CD4-positive, alpha-beta memory T cell (primary cell): ENCODE measurements at places on chromosomes 4 and X. TPM values are rescaled to one million over a fixed set of nuclear protein-coding genes. Genes with fewer than 3 reads are reported as not detected.

DTHD1 gene
- total RNA-seq, result 1.4 TPM

AFF2 gene
- 1.0 TPM for total RNA-seq

CLIC2 gene
- total RNA-seq, result 0.28 TPM

GRIA3 gene
- total RNA-seq, result not detected

MND1 gene
- total RNA-seq, result not detected

PCDH18 gene
- 0.20 TPM for total RNA-seq

AREG gene
- total RNA-seq, result 0.44 TPM

SLC26A1 gene
- total RNA-seq, result 0.55 TPM

SPANXD gene
- not detected for total RNA-seq

FAT1 gene
- not detected for total RNA-seq

DNA sequence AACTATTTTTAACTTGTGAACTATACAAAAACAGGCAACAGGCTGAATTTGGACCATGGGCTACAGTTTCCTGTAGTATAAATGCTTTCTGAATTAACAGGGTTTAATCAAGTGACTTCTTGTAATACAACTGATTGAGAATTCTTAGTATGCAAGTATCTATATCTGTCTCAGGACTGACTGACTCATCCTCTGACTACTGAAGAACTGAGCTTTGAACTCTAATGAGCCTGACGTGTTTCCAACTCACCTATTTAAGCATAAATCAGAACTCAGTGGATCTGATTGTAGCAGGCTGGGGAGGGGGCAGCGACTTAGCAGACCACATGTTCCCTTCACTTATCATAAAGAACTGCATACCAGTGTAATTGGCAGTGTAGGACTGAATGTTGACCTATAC lies 7.8 kb downstream of the SPATA4 start:
- DNase-seq, result no peak

GRCh38 chrX:68988865-68989264 lies 160.0 kb downstream of the EFNB1 start:
- DNase-seq, result no peak

DNA sequence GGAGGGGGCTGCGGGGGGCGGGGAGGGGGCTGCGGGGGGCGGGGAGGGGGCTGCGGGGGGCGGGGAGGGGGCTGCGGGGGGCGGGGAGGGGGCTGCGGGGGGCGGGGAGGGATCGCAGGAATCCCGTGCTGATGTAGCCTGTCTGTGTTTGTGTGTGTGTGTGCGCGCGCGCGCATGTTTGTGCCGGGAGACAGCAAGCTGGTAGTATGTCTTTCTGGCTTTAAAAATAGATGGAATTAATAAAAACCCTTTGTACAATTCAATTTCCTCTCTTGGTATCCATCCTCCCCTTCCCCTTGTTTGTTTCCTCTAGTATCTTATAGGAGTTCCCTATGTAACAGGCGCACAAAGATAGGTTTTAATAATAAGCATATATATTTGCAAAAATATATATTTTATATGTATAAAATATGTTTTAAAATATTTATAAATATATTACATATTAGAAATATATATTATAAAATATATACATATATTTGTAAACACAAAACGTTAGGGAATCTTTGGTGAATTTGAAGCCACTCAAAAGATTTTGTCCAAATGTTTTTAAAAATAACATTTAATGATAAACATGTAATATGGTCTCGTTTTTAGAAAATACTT lies 782 bp downstream of the ARHGAP24 start:
- DNase-seq, result no peak

- DNase-seq, result no peak
These were observed 147.0 kb downstream of the PACRGL start for GRCh38 chr4:20847124-20847747.

- DNase-seq, result no peak
These were observed 494.9 kb downstream of the GALNTL6 start for GRCh38 chr4:172308078-172308477.

DNA sequence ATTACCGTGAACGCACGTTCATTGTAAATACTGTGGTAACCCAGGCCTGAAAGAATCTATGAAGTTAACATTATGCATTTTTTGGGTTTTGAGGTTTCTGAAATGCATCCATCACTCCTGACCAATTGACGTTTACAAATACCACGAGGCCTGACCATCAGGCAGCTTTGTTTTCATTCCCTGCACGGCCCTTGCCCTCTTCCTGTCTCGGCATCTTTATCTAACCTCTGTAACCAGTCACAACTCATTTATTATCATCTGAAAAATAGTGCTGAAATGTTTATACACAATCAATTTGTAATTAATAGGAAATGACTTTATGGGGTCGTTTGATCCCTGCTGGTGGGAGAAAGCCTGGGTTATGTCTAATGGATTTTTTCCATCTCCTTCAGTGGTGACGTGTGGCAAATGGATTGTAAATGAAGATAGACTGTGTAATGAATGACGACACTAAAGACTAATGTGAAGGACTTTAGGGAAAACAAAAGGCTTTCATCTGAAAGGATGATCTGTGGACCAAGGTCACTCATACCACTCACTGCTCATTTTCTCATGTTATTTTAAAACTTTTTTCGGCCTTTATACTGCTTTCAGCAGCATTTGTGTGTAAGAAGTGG lies 102.7 kb upstream of the SORBS2 start:
- no peak for DNase-seq

GRCh38 chrX:13158911-13159310 lies 114.5 kb upstream of the FAM9C start:
- DNase-seq, result no peak

DNA sequence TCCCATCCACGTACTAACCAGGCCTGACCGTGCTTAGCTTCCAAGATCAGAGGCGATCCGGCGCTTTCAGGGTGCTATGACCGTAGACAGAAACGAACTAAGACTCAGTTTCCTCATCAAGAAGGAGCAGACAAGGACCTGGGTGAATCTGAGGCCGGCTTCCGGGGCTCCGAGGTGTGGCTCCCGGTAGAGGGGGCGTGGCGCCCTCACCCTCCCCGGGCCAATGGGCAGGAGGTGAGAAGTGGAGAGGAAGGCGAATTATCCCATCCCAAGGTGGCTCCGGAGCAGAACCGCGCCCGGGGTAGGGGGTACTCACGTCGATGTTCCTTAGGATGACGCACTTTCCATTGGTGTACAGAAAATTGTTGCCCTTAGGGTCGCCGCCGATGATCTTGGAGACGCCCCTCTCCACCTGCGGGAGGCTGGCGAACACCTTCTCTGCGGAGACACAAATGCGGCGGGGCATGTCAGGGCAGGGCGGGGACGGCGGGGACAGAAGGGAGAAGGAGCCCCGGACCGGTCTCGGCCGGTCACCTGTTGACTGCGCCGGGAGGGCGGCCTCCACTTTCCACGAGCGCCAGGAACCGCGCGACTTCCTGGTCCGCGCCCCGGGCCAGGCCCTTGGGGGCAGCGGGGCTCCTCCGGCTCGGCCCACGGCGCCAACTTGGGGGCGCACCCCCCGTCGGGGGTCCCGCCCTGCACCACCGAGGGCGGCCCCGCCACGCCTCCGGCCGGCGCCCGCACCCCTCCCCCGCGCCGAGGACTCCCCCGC lies 616 bp downstream of the WDR1 start:
- DNase-seq, result peak; percentile 81

- no peak for DNase-seq
These were observed 760 bp downstream of the UGT8 start for GRCh38 chr4:114599231-114599902.

DNA sequence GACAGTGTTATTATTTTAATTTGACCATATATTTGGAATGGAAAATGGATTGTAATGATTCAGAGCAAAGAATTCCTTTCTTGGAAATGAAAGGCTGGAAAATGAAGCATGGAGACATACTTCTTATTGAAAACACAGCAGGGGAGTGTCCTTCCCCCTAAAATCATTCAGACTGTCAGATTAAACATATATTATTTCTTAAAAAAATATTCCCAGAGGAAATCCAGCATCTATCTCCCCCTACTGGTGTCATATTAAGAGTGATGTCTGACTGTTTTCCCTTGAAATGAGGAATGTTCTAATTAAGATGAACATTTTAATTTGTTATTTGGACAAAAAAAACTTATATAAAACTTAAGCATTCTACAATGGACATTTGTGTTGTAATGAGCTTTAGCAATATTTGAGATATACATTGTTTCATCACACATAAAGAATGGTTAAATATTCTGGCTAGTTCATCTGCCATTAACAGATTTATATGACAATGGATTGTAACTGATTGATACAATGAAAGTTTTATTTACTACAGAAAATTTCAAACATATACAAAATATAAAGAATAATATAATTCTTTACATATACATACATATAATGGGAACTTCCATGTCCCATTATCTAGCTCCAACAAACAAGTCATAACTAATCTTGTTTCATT lies 264.6 kb downstream of the SPRY1 start:
- no peak for DNase-seq

DNA sequence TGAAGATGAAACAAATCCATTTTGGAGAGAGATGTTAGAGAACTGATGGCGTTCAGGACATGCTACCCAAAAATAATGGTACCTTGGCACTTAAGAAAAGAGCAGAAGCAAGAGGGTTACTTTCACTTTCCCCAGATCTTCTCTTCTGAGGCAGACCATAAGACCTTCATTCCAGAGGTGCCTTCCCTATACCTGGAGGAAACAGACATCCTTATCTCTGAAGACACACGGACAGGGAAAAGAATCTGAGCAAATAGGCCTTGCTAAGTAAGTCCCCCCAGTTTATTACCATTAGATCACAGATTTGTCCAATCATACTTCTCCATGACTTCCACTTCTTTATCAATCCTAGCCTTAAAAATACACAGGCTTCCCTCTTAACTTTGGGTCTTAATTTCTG lies 2.0 kb upstream of the FGF2 start:
- no peak for DNase-seq

GRCh38 chr4:78660559-78660958 lies 109.0 kb downstream of the ANXA3 start:
- DNase-seq, result no peak

DNA sequence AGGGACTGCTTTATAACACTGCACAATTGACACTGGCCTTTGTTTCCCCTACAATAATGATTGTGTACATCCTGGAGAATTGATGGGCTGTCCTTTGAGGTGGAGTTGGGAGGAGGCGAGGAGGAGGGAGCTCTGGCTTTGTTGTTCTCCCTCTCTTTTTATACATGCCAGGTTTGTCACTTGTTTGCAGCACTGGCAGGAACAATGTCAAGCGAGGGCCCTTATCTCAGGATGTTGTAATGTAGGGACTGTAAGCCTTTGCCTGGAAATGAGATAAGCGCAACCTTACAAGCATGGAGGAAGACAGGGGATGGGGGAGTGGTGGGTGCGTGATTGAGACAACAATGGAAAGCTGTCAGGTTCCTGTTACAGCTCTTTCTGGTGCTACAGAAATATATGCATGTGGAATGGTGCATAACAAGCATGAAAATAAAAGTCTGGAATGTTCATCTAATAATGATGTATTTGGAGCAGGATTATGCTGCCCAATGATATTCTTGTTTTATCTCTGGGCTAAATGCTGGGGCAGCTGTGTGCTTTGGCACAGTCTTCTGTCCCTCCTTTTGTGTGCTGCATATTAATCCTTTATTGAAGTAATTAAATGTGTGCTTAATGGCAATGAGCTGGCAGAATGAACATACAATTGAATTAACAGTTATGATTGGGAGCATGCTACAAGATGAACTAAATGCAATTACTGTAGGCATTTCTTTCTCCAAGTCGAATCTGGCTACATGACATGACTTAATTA lies 294.4 kb downstream of the GPAT3 start:
- DNase-seq, result no peak

DNA sequence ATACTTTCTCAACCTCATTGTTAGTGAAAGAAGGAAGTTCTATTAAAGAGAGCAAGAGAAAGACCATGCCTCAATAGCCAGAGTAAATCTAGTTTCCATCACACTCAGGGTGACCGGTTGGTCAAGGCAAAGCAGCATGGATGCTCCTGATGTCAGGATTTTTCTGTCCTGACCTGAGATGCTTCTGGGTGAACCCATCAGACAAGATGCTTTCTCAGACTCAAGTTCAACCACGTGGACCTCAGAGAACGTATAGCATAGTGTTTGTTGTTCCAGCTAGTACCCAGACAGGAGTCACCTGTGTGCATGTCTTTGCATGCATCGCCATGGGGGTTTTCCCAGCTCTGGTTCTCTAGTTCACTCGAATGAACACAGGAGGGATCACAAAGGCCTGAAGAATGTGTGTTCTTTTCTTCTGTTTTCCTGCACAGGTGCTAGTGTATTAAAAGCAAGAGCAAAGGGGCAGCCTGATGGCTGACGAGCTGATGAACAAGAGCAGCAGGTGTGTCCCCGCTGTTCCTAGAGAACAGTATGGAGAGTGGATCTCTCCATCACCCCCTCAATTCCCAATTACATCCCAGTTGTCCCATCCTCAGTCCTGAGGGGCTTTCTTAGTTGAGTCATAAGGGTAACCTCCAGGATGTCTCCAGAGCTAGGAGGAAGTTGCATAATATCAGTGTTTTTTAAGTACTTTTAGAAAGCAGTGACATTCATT lies 110.5 kb upstream of the ENPP6 start:
- no peak for DNase-seq

DNA sequence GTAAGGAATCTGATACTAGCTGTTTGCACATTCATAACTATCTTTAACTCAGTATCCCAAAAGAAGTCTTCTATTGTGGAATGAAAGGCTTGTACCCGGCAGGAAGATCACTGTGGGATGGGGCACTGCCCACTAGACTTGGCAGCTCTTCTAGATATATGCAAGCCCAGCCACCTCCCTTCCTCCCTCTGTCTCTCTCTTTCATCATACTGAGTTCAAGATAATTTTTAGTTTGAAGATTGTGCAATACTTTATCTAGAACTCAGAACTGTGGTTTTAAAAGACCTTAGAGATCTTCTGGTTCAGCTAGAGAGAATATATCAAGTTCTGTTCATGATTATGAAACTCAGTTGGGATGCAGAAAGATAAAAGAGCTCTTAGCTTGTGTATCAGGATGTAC lies 22.5 kb upstream of the GPR34 start:
- no peak for DNase-seq

DNA sequence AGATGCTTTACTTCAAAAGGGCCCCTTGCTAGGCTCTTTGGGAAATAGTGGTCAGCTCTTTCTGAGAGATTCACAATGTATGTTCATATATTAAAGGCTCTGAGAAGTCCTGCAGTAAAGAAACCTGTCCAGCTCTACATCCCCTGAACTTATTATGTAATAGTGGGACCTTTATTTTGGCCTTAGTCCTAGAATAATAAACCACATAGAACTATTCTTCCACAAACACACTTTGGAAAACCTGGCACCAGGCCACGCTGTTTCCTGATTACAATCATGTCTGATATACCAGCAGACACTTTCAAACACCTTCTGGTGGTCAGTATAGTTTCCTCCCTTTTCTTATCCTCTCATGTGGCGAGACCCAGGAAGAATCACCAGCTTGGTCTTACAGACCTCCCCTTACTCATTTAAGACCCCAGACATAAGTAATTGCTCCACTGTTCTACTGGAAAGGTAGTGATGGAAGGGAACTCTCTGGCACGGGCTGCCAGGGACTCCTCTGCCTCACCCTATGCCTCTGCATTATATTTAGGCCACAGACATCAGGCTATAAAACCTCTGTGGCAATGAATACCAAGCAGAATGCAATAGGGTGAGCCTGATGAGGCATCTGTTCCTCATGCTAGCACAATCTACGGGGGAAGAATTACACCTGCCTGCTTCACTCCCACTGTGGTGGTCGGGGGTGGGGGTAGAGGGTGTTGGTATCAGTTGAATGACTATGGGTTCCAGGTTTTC lies 5.7 kb upstream of the PPEF1 start:
- no peak for DNase-seq

GRCh38 chr4:66558651-66559050 lies 888.4 kb upstream of the EPHA5 start:
- no peak for DNase-seq
